ENCODE measurements at places on chromosomes 2 and 18. TPM values are rescaled to one million over a fixed set of nuclear protein-coding genes. Genes with fewer than 3 reads are reported as not detected.
A peak's percentile ranks its signal among the peaks of the same experiment; 100 is the strongest.

- DNase-seq: peak; percentile 81
These were observed 1.3 kb upstream of the LRP2 start for GRCh38 chr2:169363560-169364150.

Gene INO80D
- 13.0 TPM for polyA plus RNA-seq

Gene SALL3
- polyA plus RNA-seq: 0.07 TPM

GRCh38 chr18:34600158-34600557 lies 109.9 kb upstream of the DTNA start:
- no peak for DNase-seq

Gene CELF4
- 10.3 TPM for polyA plus RNA-seq

Gene CTNNA2
- 0.11 TPM for polyA plus RNA-seq

Data from left lung (tissue), 14 donors.